ENCODE measurements at places on chromosomes 3 and 15.

DNA sequence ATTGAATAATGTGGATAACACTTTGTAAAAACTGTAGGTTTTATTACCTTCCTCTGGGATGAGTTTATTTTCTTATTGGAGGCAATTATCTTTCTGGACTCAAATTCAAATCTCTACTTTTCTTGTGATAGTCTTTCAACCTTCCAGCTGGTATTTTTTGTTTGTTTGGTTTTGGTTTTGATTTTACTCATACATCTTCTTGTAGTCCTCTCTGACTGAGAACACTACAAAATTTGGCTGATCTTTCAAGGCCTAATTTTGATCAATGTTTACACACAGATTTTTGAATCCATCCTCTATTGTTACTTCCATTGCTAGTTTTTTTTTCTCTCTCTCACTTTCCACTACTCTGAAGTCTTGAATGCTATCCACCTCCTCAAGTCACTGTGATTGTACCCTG lies 303.8 kb upstream of the NECTIN3 start:
- DNase-seq = no peak

GRCh38 chr3:139267300-139268246 lies 76.2 kb upstream of the MRPS22 start:
- DNase-seq = no peak

DNA sequence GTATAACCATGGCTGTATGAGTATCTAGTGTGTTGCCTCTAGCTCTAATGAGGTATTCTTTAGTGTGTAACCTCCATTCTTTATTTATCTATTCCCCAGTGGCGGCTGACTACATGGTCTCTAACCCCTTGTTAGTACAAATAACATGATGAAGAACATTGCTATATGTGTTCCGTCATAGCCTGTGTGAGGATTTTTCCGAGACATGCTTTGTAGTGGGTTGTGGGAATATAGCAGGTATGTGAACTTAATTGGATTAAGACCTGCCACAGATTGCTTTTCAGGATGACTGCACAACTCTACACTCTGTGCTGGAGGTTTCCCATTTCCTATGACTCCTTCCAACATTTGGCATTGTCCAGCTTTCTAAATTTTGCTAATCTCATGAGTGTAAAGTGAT lies 563.4 kb downstream of the ROBO1 start:
- DNase-seq = no peak

DNA sequence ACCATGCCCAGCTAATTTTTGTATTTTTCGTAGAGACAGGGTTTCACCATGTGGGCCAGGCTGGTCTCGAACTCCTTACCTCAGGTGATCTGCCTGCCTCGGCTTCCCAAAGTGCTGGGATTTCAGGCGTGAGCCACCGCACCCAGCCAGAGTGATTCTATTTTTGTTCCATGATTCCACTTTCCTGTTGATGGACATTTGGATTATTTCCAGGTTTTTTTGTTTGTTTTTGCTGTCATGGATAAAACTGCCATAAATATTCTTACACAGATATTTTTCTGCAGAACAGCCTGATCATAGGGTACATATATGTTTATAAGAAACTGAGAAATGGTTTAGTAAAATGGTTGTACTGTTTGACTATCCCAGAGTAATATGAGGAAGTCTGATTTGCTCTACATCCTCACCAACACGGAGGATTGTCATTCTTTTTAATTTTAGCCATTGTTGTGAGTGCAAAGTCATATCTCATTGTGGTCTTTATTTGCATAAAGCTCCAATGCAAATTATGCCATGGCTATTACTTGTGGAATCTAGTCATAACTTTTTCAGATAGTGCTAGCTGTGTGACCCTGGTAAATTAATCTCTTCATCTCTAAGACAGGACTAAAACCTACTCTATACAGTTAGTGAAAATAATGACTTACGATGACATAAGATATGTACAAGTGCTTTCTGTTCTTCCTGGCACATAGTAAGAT lies 42.7 kb downstream of the MAP6D1 start:
- no peak for DNase-seq

DNA sequence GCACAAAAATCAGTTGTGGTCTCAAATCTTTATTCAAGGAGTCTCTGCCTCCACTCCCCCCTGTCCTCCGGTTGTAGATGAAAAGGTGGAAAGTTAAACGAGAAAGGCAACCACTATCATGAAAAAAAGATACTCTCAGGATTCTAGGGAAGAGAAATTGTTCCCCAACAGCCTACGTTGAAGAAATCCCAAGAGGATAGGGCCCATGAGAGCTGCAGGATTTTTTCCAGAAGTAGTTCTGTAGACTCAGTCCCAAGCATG lies 14.3 kb downstream of the ZIC1 start:
- DNase-seq = no peak

GRCh38 chr3:49276475-49277382 lies at the start of gene C3orf62:
C3orf62 (minus strand) TSS chr3:49277232; CDS start chr3:49276872, 360 bp downstream.
- DNase-seq = peak; percentile 41

DNA sequence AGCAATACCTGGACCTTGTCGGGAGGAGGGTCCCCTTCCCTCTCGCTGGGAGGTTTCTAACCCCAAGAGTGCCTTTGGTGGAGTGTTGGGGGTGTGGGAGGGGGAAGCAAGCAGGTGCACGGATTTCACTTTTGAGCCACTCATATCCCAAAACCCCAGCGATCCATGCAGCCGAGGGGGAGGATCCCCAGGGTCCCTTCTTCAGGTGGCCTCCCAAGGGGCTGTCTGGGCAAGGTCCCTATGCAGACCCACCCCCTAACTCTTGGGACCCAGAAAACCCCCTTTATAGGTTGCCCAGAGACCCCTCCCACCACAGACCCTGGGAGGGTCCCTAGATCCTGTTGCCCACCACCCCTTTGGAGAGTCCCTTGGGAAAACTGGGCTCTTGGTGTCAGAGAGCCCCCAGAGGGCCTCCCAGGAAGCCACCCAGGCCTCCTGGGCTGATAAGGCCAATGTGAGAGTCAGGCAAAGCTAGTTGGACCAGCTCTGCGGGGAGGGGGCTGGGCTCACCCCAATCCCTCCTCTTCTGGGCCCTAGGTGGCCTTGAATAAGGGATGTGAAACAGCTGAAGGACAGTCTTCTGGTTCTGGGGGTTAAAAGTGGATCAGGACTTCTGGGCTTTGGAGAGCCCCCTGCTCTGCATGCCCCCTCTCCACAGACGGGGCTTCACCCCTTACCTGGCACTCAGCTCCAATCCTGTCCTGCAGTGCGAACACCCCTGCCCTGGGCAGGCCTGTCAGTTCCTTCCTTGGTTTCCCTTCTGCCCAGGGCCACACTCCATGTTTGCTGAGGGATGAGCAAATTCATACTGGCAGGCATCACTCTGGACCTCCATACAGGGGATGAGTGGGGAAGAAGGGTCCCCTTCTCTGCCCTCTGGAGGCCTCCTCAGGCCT lies 932 bp upstream of the PLCD1 start:
- no peak for DNase-seq

All from stimulated activated CD8-positive, alpha-beta memory T cell treated with anti-CD3 and anti-CD28 coated beads, Interleukin-4, amount 100 ng/mL, for 1 hour (primary cell).